ENCODE measurements at places on chromosomes 7 and 10.

GRCh38 chr10:60073781-60074656, 167.7 kb upstream of the CCDC6 start:
- no peaks in the 10 kb centered on the region for H3K4me1 ChIP-seq
- no peaks in the 10 kb centered on the region for H3K36me3 ChIP-seq
- no peaks in the 10 kb centered on the region for H3K27me3 ChIP-seq

- H3K4me1 ChIP-seq: no peaks in the 10 kb centered on the region
- H3K27me3 ChIP-seq: no peaks in the 10 kb centered on the region
- no peak for DNase-seq
- no peak overlapping the region for H3K4me3 ChIP-seq
Measured at GRCh38 chr10:129440247-129440646, 26.8 kb upstream of the MGMT start.

DNA sequence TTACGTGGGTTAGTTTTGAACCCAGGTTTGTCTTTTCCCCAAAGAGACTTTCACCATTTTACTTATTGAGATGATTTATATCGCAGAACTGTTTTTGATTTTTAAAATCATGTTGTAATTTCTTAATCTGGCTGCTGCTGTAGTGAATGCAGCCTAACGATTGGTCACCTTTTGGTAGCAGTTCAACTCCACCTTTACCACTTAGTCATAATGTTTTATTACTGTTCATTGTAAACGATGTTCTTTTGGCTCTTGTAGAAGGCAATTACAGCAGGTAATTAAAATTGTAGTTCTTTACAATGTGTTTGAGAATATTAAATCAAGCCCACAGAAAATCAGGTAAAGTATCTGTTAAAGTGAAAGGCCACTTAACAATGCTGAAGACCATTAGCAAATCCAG, 531.1 kb downstream of the SDK1 start:
- DNase-seq: no peak
- peaks cover 1% of the 10 kb centered on the region for H3K4me1 ChIP-seq
- H3K27ac ChIP-seq: no peak overlapping the region
- H3K27me3 ChIP-seq: no peaks in the 10 kb centered on the region

DNA sequence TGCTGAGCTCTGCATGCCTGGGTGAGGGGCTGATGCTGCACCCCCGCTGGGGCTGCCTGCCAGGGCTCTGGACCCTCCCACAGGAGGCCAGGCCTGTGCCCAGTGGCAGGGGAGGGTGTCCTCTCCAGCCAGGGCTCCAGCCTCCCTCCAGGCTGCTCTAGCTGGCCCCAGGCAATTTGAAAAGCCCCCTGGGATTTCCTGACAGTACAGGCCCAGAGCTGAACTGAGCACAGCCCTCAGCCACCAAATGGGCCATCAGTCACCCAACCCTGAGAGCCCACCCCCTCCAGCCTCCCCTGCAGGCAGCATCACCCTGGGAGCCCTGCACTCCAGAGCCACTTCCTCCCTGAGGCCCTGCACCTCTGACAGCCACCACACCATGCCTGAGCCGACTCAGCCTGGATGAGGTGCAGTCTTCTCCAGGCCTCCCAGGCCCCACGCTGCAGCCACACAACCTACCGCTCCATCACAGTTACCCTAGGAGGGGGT, 101.8 kb upstream of the RET start:
- H3K4me3 ChIP-seq: no peak overlapping the region
- no peaks in the 10 kb centered on the region for H3K4me1 ChIP-seq
- DNase-seq: no peak
- H3K27ac ChIP-seq: no peak overlapping the region

DNA sequence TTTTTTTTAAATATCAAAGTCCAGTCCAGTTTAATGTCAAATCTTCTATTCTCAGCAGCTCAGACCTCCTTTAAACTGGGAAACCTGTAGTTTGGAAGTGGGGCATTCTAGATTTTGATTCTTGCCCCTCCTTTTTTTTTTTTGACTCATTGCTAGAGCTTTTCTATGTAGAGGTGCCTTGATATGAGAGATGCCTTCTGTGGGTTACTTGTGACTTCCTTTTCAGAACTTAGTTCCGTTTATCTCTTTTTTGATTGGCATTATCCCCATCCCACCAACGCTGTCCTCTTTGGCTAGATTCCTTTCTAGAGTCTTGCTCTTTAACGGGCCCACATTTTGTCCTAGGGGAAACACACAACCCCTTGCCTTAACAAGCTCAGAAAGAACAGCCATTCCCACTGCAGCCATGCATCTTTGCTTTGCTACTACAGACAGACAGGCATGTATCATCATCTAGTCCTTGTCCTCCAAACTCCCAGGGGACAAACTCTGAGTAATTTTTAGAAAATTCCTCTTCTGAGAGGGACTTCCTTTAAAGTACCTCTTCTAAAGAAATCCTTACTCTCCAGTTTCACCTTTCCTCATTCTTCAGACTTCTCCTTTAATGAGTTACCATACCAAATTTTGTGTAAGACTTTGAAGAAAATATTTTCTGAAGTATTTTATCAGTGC, 153.6 kb downstream of the PHF14 start:
- DNase-seq: no peak
- H3K27ac ChIP-seq: no peak overlapping the region
- no peaks in the 10 kb centered on the region for H3K36me3 ChIP-seq
- peaks cover 11% of the 10 kb centered on the region for H3K4me1 ChIP-seq

DNA sequence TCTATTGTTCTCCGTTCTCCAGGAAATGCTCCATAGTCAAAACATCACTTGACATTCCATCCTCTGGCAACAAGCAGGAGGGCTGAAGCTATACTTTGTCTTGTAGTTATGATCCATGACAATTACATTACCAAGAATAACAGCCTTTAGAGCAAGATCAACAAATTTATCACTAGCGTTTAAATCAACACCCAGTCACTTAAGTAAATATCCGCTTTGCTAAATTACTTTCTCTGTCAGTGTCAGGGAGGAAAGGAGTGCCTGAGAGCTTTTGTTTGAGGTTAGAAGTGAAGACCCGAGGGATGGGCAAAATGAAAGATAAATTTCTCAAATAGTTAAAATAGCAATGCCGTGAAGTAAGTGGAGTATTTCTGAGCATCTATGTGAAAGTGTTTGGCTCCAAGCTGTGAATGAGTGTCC, 236.1 kb upstream of the BMPER start:
- no peak overlapping the region for H3K27ac ChIP-seq
- no peaks in the 10 kb centered on the region for H3K4me1 ChIP-seq
- H3K36me3 ChIP-seq: no peaks in the 10 kb centered on the region
- no peak overlapping the region for H3K4me3 ChIP-seq
- no peak for DNase-seq

DNA sequence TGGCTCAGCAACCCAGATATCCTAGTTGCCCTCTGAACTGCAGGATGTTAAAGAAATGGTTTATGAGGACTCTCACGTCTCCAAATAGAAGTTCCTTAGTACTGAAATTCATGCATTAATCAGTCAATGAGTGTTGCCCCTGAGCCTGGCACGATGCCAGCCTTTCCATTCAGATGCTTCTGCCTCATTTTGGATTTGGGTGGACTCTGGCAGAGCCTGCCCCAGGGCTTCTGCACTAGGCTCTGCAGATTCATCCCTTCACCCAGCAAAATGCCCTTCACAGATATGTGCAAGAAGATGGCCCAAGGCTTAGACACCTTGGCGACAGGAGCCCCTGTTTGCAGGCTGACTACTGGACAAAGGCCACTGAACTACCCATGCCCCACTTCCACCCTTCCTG, 747.8 kb downstream of the GRID1 start:
- no peaks in the 10 kb centered on the region for H3K27me3 ChIP-seq
- DNase-seq: no peak
- no peak overlapping the region for H3K27ac ChIP-seq
- H3K4me1 ChIP-seq: no peaks in the 10 kb centered on the region
- no peaks in the 10 kb centered on the region for H3K36me3 ChIP-seq

- no peak overlapping the region for H3K27ac ChIP-seq
- no peaks in the 10 kb centered on the region for H3K4me1 ChIP-seq
- no peak overlapping the region for H3K4me3 ChIP-seq
- no peak for DNase-seq
- H3K36me3 ChIP-seq: no peaks in the 10 kb centered on the region
- no peaks in the 10 kb centered on the region for H3K27me3 ChIP-seq
Measured at GRCh38 chr10:130362308-130362761, 226.1 kb downstream of the GLRX3 start.

GRCh38 chr10:49579621-49580020, 30.5 kb upstream of the SLC18A3 start:
- no peaks in the 10 kb centered on the region for H3K36me3 ChIP-seq
- no peaks in the 10 kb centered on the region for H3K27me3 ChIP-seq
- no peak for DNase-seq
- no peak overlapping the region for H3K4me3 ChIP-seq
- H3K4me1 ChIP-seq: peaks cover 12% of the 10 kb centered on the region
- no peak overlapping the region for H3K27ac ChIP-seq

DNA sequence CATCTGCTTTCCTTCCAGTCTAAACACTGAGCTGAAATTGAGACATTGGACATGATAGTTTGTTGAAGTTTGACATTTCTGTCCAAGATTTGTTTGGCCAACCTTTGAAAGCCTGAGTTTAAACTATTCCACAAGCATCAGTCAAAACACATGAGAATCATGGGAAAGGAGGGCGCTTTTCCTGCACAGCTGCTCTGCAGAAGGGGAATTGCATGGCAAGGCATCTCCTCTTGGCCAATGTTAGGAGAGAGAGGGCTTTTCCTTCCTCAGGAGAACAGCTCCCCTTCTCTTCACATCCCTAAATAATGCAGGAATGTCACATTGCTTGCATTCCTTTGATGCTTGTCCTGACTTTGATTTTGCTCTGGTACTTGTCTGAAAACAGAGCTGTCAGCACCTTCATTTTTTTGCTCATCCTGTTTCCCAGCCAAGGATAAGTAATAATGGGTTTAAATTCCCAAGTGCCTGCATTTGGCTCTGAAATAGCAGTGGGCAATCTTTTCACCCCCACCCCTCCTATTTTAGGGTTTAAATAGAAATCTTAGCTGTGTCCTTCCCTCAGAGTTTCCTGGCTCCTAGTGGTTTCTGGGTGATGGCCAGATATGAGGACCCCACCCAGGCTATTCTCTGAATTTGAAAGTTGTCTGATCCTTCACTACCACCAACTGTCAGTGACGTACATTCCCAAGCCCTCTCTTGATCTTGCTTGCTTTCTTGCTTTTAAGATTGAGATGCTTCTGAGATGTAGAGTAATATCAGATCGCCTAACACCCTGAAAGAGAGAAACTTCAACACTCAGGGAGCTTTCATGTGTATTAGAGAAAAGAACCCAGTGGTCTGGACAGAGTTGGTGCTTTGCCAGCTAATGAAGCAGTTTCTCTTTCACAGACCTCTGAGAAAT, 75.2 kb upstream of the NPVF start:
- H3K27me3 ChIP-seq: no peaks in the 10 kb centered on the region
- DNase-seq: no peak
- no peak overlapping the region for H3K4me3 ChIP-seq
- no peak overlapping the region for H3K27ac ChIP-seq

GRCh38 chr7:150631084-150631826, 930 bp downstream of the GIMAP6 start:
- H3K27me3 ChIP-seq: no peaks in the 10 kb centered on the region
- no peaks in the 10 kb centered on the region for H3K4me1 ChIP-seq
- no peak overlapping the region for H3K27ac ChIP-seq
- DNase-seq: no peak

GRCh38 chr7:54888067-54888733, 129.2 kb upstream of the SEC61G start:
- no peak for DNase-seq
- H3K4me1 ChIP-seq: no peaks in the 10 kb centered on the region
- H3K27me3 ChIP-seq: no peaks in the 10 kb centered on the region

- H3K36me3 ChIP-seq: peaks cover 41% of the 10 kb centered on the region
- H3K4me3 ChIP-seq: no peak overlapping the region
- DNase-seq: no peak
- H3K27me3 ChIP-seq: no peaks in the 10 kb centered on the region
- H3K4me1 ChIP-seq: no peaks in the 10 kb centered on the region
- H3K27ac ChIP-seq: no peak overlapping the region
Measured at GRCh38 chr7:139078399-139078798, 31.1 kb downstream of the ZC3HAV1 start.

DNA sequence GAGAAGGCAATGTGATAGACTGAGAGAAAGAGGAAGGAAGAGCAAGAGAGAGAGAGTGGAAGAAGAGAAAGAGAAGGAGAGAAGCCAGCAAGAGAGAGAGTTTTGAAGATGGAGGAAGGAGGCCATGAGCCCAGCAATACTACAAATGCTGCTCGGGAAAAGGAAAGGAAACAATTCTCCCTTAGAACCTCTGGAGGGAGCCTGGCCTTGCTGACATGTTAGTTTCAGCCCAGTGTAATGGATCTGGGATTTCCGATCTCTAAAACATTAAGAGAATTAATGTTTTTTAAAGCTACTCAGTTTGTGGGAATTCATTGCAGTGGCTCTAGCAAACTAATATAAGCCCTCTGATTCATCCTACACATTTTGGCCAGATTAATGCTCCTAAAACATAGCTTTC, 206.8 kb upstream of the MTPN start:
- no peak overlapping the region for H3K4me3 ChIP-seq
- H3K27ac ChIP-seq: no peak overlapping the region
- H3K36me3 ChIP-seq: no peaks in the 10 kb centered on the region
- H3K27me3 ChIP-seq: no peaks in the 10 kb centered on the region
- DNase-seq: no peak
- H3K4me1 ChIP-seq: no peaks in the 10 kb centered on the region

- no peaks in the 10 kb centered on the region for H3K27me3 ChIP-seq
- H3K27ac ChIP-seq: no peak overlapping the region
- no peaks in the 10 kb centered on the region for H3K36me3 ChIP-seq
Measured at GRCh38 chr10:60466267-60467201, 76.9 kb upstream of the ANK3 start.

GRCh38 chr10:47061776-47062175, 150.5 kb downstream of the PTPN20 start:
- peak overlapping the region; percentile 4 for H3K27ac ChIP-seq
- H3K27me3 ChIP-seq: no peaks in the 10 kb centered on the region
- H3K4me3 ChIP-seq: no peak overlapping the region
- no peak for DNase-seq
- peaks cover 27% of the 10 kb centered on the region for H3K4me1 ChIP-seq

DNA sequence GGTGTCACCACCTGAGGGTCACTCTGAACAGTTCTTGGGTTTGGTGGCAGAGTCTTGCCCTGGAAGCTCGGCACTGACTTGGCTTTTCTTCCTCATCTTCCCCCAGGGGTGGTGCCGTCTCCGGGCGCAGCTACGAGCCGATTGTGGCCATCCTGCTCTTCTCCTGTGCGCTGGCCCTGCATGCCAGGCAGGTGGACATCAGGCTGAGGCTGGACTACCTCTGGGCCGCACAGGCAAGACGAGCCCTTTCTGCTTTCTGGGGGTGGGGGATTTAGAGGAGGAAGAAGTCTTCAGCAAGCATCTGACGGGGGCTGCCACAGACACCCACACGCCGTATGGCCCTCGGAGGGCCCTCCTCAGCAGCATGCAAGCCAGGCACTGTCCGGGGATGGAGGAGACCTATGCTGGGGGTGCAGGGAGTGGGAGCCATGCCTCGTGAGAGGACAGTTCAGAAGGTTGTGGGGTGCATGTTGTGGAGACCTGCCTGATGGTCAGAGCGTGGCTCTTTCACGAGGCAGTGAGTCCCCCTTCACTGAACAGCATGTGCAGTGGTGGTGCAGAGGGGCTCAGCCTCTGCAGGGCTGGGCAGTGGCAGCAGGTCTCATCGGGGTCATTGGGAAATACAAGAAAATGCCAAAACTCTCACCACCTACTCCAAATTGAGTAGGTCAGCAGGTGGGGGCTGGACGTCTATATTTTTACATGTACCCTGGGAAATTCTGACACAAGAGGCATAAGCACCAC, 112.4 kb downstream of the ADCY1 start:
- H3K4me3 ChIP-seq: no peak overlapping the region
- no peaks in the 10 kb centered on the region for H3K36me3 ChIP-seq
- DNase-seq: no peak
- H3K27ac ChIP-seq: no peak overlapping the region
- H3K27me3 ChIP-seq: no peaks in the 10 kb centered on the region
